ENCODE measurements at places on chromosomes 16 and 17.

DNA sequence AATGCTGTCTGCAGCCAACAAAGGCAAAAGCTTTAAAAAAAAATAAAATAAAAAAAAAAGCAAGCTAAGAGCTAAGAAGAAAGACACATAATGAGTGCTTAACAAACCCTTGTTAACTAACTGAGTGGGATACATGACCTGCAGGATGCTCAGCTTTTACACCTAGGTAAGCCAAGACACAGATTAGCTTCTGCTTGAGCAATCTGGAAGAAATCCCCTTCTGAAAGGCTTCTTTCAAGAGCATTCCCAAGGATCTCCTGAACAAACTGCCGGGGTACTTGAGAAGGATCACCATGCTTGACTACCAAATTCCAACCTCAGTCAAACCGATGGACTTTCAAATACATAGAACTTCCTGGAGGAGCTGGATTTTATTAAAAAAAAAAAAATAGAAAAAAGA lies 92.9 kb downstream of the SMG6 start:
- no peak for DNase-seq

- peak; percentile 73 for DNase-seq
Observed at GRCh38 chr17:75625813-75626486, 7.3 kb upstream of the SMIM5 start.

DNA sequence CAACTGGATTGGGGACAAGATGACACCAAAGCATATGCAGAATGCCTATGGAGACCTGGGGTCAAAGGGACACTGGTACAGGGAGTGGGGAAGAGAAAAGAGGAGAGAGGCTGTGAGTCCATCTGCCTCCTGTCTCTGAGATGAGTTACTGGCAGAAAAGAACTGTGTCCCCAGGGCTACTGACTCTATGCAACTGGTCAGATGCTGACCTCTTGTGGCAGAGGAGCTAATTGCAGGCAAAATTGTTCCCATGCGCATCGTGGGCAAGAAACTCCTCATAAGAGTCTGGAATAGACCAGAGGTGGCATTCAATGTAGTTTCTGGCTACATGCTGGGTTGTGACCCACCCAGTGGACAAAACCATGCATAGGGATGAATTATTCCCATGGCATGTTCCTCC lies 26.1 kb upstream of the MLKL start:
- DNase-seq, result peak; percentile 28

GRCh38 chr16:77805398-77805797 lies 17.0 kb downstream of the VAT1L start:
- no peak for DNase-seq

GRCh38 chr17:40486522-40487370 lies 14.7 kb downstream of the TNS4 start:
- DNase-seq, result no peak

DNA sequence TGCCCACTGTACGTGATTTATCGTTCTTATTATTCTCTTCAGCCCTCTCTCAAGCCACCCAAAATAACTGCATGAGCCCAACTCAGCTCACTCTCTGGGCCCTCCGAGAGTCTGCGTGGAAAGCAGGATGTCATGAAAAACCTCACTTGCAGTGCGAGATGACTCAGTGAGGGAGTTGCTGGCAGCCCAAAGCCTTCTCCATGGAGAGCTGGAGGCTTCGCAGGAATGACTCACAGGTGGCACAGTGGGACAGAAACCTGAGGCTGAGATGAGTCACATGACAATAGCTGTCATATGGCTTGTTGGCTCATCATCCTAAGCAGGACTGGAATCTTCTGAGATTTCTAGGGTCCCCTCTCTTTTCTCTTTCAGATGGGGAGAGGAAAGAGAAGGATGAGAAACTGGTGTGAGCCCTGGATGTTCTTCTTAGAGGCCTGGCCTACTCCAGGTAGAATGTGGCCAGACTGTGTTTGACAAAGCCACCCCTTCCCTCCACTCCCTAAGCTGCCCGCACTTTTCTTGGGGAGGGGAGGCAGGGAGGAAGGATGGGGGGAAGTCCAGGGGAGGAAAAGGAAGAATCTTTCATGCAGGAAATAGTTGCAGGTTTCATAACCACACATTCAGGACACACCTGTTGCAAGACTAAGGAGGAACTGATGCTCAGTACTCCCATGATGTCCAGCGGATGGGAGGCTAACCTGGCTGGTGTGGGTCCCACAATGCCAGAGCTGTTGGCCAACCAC lies 160.6 kb upstream of the RPL38 start:
- DNase-seq, result no peak

GRCh38 chr16:83967838-83968305 lies at the start of gene NECAB2:
NECAB2 (plus strand) TSS chr16:83968244; CDS start chr16:83968649, 405 bp downstream.
- DNase-seq, result peak; percentile 4

DNA sequence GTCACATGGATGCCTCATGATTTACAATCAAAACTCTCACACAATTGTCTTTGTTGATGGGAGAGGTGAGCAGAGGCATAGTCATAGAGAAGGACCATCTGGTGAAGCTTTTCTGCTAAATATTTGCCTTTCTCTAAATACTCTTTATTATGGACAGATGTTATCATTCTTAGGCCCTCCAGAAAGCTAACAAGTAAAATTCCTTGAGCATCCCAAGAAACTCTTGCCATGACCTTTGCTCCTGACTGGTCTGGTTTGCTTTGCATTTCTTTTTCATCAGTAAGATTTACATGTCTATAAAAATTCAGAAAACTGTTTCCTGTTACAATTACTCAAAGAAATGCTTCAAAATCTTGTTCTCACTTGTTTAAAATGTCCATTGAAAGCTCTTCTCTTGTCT lies 1336.6 kb upstream of the CDH8 start:
- no peak for DNase-seq

DNA sequence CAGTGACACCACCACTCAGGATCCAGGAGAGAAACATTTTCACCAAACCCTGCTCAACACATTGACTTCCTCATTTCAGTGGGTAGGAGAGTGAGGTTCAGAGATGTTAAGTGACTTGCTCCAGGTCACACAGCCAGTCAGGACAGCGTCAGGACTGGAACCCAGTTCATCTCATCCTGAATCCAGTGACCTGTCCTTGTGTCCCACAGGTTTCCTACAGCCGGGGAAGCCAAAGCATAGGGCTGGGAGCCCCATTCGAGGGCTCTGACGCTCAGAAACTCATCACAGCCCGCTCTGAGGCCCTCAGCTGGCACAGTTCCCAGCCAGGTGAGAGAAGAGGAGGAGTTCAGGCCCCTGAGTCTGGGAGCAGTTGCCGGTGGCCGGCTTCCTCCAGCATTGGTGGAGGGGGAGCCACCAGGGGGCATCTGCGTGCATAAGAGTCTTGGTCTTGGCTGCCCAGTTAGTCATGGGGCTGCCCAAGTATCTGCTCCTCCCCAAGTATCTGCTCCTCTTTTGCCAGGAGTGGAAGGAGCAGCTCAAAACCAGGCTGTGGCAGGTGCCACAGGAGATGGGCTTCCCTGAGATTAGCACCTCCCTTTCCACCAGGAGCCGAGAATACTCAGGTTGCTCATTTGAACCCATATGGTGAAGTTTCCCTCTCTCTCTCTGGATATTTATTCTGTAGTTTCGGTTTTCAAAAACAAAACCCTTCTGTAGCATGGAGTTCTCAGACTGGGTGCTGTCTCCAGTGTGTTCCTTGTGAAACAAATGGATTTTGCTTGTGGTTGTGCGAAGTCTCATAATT lies 56.0 kb downstream of the TNFRSF13B start:
- peak; percentile 81 for DNase-seq

GRCh38 chr17:75843577-75844529 lies at the start of gene UNC13D:
UNC13D (minus strand) TSS chr17:75844404; CDS start chr17:75844337, 67 bp downstream.
- peak; percentile 57 for DNase-seq

GRCh38 chr17:15257796-15258512 lies 7.2 kb downstream of the PMP22 start:
- DNase-seq, result no peak

GRCh38 chr17:11564589-11565380 lies 33.5 kb upstream of the DNAH9 start:
- no peak for DNase-seq

DNA sequence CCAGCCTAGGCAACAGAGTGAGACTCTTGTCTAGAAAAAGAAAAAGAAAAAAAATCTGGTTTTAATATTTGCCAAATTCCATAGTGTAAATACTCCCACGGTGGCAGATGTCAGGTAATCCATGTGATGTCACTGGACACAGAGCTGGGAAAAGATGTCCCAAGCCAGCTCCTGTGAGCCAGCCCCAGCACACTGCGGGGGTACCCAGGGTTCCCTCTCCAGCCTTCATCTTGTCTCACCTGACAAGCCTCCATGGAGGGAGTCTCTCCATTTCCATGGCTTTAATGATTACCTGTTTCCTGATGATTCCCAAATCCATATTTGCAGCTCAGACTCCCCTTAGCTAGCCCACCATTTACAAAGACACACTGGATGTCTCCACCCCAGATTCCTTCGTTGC lies 4.6 kb downstream of the CD300LB start:
- no peak for DNase-seq

- DNase-seq, result peak; percentile 71
Observed at GRCh38 chr17:5234645-5235576, at the start of gene SCIMP. SCIMP (minus strand) TSS chr17:5234860; CDS start chr17:5234755, 105 bp downstream.

DNA sequence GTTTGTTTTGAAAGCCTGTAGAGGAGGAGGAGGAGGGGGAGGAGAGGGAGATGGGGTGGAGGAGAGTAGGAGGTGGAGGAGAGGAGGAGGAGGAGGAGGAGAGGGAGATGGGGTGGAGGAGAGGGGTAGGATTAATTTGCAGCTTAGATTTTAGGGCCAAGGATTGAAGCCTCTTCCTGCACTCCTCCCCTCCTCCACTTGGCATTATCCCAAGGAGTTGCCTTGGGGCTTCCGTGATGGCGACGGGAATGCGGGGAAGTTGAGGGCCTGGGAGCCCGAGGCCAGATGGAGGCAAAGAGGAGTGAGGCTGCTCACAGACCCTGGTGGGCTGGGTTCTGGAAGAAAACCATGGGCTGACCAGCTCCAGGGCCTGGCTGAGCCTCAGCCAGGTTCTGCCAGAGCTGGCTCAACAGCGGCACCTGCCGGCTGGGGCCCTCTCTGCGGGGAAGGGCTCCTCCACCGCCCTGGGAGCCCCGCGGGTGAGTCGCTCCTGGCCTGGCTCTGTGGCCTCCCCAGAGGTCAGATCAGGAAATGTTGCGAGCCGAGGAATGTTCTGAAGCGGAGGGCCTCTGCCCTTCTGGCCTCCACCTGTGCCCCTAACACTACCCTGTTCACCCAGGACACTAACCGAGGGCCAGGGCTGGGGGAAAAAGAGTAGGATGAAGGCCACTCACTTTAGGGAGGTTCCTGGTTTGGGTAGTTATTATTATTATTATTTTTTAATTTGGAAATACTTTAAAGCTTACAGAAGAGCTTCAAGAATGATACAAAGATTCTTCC lies 23.9 kb upstream of the FMNL1 start:
- peak; percentile 89 for DNase-seq

- peak; percentile 62 for DNase-seq
Observed at GRCh38 chr17:81712468-81713003, 452 bp downstream of the SLC25A10 start.

- no peak for DNase-seq
Observed at GRCh38 chr16:47644661-47645060, 183.5 kb downstream of the PHKB start.

- DNase-seq, result no peak
Observed at GRCh38 chr17:72222661-72223380, 102.0 kb downstream of the SOX9 start.

- DNase-seq, result peak; percentile 48
Observed at GRCh38 chr17:63665527-63666214, 34.3 kb downstream of the LIMD2 start.

- DNase-seq, result no peak
Observed at GRCh38 chr17:67266496-67266895, 21.5 kb upstream of the HELZ start.

GRCh38 chr17:28738680-28739384 lies 5.0 kb upstream of the TRAF4 start:
- DNase-seq, result peak; percentile 88

DNA sequence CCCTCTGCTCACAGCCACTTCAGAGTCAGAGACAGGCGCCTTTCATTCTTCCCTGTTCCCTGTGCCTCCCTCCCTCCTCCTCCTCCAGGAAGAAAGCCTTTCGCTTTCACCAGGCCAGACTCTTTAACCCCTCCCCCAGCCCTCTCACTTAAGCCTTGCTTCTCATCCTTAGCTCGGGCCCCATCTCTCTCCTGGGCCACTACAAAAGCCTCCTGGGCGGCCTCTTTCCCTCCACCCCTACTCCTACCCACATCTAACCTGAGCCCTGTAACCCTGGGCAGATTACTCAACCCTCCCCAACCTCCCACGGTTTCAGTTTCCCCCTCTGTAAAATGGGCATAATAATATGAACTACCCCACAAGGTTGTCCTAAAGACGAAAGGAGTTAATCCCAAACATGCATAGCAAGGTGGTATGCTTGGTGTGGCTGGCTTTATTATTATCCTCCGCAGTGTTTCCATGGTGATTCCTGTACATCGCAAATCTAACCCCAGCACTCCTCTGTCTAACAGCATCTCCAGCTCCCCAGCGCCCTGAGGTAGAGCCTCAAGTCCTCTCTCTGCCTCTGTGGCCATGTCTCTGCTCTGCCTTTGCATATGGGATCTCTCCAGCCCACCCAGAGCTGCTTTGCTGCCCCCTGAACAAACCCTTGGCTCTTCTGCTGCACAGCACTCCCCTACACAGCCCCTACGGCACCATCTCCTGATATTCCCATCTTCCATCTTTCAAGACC lies 17.7 kb downstream of the PIMREG start:
- no peak for DNase-seq

GRCh38 chr16:3488801-3489200 lies 6.5 kb downstream of the C16orf90 start:
- DNase-seq, result no peak

DNA sequence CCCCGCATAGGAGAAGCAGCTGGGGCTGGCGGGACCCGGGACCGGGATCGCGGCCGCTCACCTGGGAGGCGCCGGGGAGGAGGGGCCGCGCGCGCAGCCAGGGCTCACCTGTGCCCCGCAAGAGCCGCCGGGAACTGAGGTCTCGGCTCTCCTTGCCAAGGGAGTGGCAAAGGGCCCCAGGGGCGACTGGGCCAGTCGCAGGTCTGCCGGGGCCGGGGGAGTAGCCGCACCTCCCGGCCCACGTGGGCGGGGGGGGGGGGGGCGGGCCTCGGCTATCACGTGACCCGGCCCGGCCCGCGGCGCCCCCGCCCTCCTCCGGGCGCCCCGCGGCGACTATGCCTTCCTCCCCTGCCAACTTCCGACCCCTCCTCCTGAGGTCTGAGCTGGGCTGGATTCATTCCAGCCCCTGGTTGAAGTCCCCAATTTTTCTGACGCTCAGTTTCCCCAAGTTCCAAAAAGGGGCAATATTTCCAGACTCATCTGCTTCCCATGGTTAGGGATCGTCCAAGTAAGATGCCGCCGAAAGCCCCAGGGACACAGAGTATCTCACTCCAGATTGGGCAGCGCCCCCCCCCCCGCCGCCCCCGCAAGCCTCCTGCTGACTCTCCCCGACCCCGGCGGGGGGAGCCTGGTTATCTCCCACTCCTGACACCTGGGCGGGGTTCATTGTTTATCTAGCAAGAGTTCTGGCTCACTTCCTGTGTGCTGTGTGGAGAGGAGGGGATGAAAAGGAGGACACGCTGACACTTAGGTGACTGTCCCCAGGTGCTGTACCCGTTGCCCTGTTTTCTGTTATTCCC lies at the start of gene TMC6:
TMC6 (minus strand) TSS at position 205 of the 800 bp plus-strand sequence. CDS start 1,923 bp downstream, outside the sequence.
- peak; percentile 86 for DNase-seq

GRCh38 chr17:28765038-28765437 lies 21.2 kb downstream of the TRAF4 start:
- DNase-seq, result no peak

GRCh38 chr17:80113033-80113484 lies 11.7 kb downstream of the GAA start:
- no peak for DNase-seq
